ENCODE measurements at places on chromosomes 16 and 17. TPM values are rescaled to one million over a fixed set of nuclear protein-coding genes. Genes with fewer than 3 reads are reported as not detected.

The NAGPA gene
- total RNA-seq = 5.5 TPM

The SOST gene
- total RNA-seq = 0.24 TPM

The TOP2A gene
- 0.51 TPM for total RNA-seq

The SLC47A1 gene
- 11.8 TPM for total RNA-seq

The CD7 gene
- total RNA-seq = 0.62 TPM

DNA sequence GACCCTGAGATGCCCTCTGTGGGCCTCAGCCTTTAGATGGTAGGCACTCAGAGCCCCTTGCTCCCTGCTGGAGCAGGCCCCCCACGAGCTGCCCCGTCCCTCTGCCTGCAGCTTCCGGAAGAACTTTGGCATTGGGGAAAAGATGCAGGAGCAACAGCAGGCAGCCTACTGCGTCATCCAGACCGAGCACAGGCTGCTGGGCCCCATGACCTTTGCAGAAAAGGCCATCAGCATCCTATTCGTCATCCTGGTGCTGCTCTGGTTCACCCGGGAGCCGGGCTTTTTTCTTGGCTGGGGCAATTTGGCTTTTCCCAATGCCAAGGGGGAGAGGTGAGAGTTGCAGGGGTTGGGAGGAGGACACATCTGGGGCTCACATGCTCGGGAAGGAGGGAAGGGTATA lies 12.7 kb upstream of the FOXN1 start:
- DNase-seq = no peak

DNA sequence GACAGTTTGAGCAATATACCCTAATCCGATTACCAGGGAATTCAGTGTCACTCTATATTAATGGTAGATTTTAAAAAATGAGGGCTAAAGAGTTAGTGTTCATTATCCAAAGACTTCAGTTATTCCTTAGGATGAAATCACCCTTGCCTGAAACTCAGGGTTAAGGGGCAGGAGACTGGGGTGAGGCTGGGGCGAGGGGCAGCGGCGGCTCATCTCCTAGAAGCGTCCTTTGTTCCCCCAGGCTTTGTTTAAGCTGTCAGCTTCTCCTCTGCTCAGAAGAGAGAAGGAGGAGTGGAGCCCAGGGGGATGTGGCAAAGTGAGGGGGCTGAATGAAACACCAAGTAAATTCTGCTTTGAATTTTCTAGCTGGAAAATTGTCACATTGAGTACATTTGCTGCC lies 117.7 kb upstream of the ELAC2 start:
- no peak for DNase-seq

DNA sequence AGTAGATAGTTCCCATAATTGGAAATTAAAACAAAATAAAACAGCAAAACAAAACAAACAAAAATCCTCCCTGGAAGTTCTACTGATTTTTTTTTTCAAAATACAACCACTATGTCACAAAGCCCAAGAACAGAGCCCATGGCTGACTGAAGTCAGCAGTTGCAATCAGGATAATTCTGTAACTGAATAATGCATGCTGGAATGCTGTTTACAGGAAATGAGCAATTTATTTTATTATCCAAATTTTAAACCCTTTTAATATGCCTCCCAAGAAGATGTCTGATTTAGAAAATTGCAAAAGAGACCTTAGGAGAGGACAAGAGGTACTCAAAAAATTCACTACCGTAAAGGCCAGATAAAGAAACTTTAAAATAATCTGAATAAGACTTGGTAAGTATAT lies 578.2 kb downstream of the TOX3 start:
- no peak for DNase-seq

GRCh38 chr17:79747508-79748294 lies 17.0 kb downstream of the ENPP7 start:
- no peak for DNase-seq

DNA sequence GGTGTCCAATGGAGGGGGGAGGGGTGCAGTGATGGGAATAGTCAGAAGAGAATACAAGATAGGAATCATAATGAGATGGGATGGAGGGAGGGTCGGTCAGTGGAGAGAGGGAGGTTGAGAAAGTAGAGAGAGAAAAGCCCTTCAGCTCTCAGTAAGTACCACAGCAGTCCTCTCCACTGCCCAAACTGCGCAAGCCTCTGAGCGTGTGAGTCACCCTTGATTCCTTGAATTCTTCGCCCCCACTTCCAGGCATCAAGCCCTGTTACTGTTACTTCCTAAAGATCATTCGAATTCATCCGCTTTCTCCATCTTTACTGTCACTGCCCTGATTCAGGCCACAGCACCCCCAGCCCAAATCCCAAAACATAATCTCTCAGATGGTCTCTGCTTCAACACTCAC lies 2.5 kb downstream of the GUCY2D start:
- DNase-seq = no peak
